ENCODE measurements at places on chromosomes 4 and X.

- DNase-seq: no peak
Measured at GRCh38 chr4:183202523-183202922, 103.5 kb downstream of the WWC2 start.

- DNase-seq: no peak
Measured at GRCh38 chrX:70089604-70090297, 27.5 kb downstream of the OTUD6A start.

GRCh38 chr4:112655270-112655669, 18.3 kb downstream of the LARP7 start:
- DNase-seq: no peak

DNA sequence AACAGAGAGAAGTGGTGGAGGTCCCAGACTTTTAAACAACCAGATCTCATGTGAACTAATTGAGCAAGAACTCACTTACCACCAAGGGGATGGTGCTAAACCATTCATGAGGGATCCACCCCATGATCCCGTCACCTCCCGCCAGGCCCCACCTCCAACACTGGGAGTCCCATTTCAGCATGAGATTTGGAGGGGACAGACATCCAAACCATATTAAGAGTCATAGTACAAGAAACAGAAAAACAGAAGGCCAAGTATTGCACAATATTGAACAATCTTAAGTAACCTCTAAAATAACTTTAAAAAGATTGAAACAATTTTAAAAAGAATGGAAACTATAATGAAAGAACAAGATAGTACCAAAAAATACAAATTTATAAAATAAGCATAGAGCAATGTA, 110.0 kb downstream of the CBR4 start:
- no peak for DNase-seq

DNA sequence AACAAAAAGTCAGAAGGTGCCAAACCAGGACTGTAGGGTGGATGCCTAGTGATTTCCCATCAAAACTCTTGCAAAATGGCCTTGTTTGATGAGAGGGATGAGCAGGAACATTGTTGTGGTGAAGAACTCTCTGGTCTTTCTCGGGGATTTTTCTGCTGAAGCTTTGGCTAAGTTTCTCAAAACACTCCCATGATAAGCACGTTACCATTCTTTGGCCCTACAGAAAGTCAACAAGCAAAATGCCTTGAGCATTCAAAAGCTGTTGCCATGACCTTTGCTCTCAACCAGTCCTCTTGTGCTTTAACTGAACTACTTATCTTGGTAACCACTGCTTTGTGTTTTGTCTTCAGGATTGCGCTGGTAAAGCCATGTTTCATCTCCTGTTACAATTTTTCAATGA, 3.0 kb upstream of the SEC31A start:
- no peak for DNase-seq

DNA sequence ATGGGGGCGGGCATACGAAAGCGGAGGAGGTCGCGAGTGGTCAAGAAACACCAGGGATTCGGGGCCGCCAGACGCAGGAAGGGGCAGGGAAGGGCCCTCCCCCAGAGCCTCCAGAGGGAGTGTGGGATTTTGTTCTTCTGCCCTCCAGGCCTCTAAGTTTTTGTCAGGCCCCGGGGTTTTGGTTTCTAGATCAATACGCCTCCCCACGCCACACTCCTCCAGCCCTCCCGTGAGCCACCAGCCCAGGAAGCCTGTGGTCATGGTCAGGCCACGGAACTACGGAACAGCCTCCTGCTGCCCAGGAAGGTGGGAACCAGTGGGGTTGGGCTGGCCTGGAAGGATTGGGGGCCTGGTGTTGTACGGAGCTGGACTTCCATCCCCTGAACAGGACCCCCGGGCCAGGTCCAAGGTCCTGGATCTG, 38.4 kb downstream of the CPLX1 start:
- DNase-seq: no peak

- no peak for DNase-seq
Measured at GRCh38 chr4:102439812-102440211, 61.3 kb upstream of the NFKB1 start.

GRCh38 chrX:38313190-38313589, 14.1 kb downstream of the RPGR start:
- DNase-seq: no peak

DNA sequence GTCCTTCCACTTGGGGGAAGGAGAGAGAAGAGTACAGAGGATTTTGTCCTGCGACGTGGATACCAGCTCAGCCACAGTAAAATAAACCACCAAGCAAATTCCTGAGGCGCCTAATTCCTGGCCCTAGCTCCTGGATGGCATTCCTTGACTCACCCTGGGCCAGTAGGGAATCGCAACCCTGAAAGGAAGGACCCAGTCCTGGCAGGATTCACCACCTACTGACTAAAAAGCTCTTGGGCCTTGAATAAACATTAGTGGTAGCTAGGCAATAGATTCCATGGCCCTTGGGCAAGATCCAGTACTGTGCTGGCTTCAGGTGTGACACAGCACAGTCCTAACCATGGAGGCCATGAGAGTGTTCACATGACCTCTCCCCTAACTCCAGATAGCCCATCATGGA, 45.6 kb downstream of the GABRA3 start:
- DNase-seq: no peak

GRCh38 chr4:179372746-179373145, 1930.5 kb upstream of the AGA start:
- DNase-seq: no peak

DNA sequence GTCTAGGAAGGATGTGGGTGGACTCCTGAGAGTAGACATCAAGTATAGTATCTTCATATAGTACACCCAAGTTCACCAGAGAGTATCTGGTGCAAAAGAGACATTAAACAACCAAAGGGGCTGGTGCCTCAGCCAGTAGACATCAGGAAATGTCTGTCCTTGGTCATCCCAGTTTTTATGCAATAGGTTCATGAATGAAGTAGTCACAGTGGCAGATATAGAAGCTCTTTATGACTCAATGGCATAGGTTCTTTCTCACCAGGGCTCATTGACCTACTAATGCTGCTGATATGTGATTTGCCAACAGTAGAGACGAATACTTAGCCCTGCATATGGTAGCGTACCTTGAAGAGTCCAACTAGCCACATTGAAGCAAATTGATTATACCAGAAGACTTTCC, 45.0 kb upstream of the CCDC149 start:
- no peak for DNase-seq

GRCh38 chr4:70841951-70842350, 2.3 kb upstream of the GRSF1 start:
- DNase-seq: no peak

DNA sequence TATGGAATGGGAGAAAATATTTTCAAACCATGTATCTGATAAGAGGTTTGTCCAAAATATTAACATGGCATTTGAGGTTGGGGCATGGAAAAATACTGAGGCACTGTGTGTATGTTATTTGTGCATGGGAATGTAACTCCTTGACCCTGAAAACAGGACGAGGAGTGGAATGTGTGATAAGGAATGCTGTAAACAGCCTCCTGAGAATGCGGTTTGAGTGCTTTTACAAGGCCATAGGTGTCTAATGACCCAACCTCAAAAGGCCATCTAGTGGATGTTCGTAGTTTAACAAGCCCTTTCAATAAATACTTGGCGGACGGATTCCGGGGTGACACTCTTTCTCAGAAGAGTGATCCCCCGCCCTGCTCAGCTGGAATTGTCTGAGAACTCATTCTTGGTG, 162.9 kb upstream of the USP9X start:
- no peak for DNase-seq

DNA sequence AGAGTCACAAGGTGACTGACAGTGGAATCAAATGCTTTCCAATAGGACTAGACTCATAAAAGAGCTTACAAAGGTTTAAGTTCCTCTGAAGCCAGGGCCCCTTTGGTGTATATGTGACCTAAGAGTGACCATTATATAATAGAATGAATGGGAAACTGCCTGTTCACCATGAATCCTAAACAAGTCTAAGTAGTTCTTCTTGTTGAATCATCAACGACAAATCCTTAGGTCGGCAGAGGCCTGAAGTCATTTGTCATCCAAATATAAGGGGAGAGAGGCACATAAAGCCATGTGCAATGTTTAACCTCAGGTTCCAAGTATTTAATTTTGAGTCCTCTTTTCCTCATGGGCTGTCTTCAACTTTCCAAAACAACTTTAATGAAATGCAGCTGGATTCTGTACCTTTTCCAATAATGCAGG, 122.4 kb downstream of the RASL11B start:
- no peak for DNase-seq

GRCh38 chrX:153338836-153339235, 4.9 kb downstream of the ZNF275 start:
- no peak for DNase-seq

- no peak for DNase-seq
Measured at GRCh38 chrX:46710927-46711623, 47.8 kb downstream of the SLC9A7 start.

GRCh38 chr4:156309031-156309430, 355.4 kb upstream of the CTSO start:
- no peak for DNase-seq

GRCh38 chr4:102575369-102576129, 74.4 kb downstream of the NFKB1 start:
- DNase-seq: no peak

- no peak for DNase-seq
Measured at GRCh38 chrX:13081395-13082205, 37.2 kb upstream of the FAM9C start.

DNA sequence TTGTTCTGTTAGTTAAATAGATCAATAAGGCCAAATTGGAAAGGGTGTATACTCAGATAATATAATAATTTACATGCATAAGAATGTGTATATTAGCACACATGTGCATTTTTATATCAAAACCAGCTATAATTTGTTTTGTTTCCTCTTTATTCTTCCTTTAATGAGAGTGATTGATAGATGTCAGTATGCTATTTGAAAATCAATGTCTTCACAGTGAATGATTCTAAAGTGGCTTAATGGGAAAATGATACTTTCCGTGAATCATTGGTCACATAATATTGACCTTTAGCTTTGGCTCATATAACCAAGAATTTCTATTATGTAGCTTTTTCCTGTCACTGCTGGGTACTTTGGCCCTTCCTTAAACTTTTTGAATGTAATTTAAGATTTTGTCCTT, 48.6 kb downstream of the PLS3 start:
- no peak for DNase-seq

GRCh38 chr4:102623622-102624021, 122.5 kb downstream of the NFKB1 start:
- DNase-seq: no peak

GRCh38 chrX:11640089-11640488, 25.6 kb downstream of the ARHGAP6 start:
- no peak for DNase-seq

DNA sequence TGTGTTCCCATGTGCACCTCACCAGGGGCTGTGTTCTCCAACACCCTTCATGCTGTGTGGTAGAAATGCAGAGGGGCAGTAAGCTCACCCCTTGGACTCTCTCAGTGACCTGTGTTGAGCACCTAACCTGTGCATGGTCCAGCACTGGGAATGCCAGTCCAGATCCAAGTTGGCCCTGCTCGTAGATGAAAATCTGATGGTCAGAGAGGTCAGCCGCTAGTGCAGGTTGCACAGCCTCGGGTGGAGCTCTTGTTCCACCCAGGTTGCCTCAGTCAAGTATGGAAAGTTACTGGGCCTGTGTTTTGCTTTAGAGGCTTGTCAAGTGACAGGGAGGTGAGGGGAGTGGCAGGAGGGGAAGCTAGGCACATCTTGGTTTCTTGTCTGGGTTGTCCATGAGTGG, 51.3 kb downstream of the NOP14 start:
- DNase-seq: no peak

DNA sequence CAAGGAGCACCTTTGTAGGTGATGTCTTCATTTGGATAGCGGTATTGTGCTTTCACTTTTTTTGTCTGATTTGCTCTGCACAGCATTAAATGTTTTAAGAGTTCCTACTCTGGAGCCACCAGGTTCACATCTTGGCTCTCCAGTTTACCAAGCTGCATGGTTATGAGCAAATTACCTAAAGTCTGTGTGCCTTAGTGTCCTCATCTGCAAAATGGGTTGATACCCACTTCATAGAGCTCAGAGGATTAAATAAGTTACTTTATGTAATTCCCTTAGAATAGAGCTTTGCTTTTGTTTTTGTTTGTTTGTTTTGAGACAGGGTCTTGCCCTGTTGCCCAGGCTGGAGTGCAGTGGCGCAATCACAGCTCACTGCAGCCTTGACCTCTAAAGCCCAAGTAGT, 58.2 kb downstream of the UBE2K start:
- DNase-seq: no peak

GRCh38 chr4:86608757-86609375, 14.8 kb downstream of the PTPN13 start:
- no peak for DNase-seq

GRCh38 chrX:13689741-13690211, 848 bp downstream of the RAB9A start:
- no peak for DNase-seq

- DNase-seq: no peak
Measured at GRCh38 chrX:19560611-19561010, 45.3 kb upstream of the MAP3K15 start.

GRCh38 chrX:17375637-17376430, 834 bp downstream of the NHS start:
- DNase-seq: no peak

DNA sequence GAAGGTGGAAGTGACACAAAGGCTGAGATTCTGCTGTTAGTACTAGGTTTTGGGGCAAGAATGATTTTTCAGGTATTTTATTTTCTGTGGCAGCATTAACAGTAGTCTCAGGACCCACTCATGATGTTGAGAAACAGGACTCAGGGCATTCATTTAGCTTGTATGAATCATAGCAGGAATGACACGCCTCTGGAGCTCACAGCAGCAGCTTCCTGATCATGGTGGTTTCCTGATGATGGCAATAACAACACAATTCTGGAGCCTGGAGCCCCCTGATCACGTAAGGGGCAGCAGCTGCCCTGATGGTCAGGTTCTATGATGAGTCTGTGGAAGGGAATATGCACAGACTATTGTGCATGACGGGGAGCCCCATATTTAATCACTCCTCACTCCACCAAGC, 47.0 kb downstream of the TASL start:
- no peak for DNase-seq

DNA sequence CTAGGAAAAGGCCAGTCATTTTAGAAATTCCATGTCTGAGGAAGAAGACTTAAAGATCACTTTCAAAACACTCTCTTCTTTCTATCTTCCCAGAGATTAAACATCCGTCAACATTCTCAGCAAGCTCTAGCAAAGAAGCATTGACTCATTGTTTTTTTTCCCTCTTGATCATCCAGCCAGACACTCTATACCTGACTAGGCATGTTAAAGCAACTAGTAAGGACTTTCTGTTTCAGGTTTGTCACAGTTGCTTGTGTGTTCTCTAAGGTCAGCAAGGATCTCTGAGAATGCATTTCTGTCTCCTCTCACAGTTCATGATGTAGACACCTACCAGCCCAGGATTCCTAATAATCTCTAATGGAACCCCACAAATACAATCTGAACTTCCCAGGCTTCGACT, 112.2 kb downstream of the IL13RA2 start:
- DNase-seq: no peak

- no peak for DNase-seq
Measured at GRCh38 chrX:54177306-54177705, 5.7 kb downstream of the FAM120C start.

- DNase-seq: no peak
Measured at GRCh38 chrX:323721-324628, 5.4 kb upstream of the GTPBP6 start.

All from stimulated activated CD8-positive, alpha-beta memory T cell treated with anti-CD3 and anti-CD28 coated beads, Interleukin-4, amount 100 ng/mL, for 4 hours (primary cell).